ENCODE measurements at places on chromosomes 1 and 21.

- DNase-seq, result no peak
Observed at GRCh38 chr1:30049748-30050296, 673.6 kb downstream of the MATN1 start.

- DNase-seq, result no peak
Observed at GRCh38 chr1:232585486-232585885, 44.4 kb downstream of the SIPA1L2 start.

GRCh38 chr1:172354291-172355274, 65.9 kb upstream of the C1orf105 start:
- no peak for DNase-seq

GRCh38 chr1:97424209-97424608, 496.6 kb downstream of the DPYD start:
- DNase-seq, result no peak

DNA sequence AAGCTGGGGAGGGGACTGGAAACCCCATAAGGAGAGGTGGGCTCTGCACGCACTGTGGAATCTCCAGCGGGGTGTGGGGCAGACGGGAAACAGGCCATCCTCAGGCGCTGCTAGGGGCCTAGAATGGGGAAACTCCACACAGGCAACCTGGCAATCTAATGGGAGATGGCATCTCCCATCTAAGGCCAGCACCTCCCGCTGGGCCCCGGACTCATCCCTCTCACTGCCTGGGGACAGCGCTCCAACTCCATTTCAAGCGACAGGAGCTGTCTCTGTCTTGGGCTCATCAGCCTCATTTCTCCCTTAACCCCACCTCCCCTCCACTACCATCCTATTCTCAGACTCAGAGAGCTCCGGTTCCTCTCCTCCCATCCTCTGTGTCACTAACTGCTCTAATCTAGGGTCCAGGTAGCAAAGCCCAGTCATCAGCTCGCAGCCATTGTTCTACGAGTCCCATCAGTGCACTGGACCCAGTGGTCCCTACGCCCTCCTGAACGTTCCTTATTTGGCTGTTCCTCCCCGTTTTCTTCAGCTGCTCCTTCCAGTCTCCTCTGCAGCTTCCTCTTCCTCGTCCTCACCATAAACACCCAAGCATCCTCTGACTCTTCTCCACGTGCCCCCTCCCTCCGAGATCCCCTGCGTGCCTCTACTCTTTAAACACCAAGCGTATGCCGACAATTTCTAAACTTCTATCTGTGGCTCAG, 93.4 kb upstream of the CASZ1 start:
- no peak for DNase-seq
